Aorta (tissue), 5 donors: ENCODE measurements at places on chromosomes 6 and 20. TPM values are rescaled to one million over a fixed set of nuclear protein-coding genes. Genes with fewer than 3 reads are reported as not detected.

GRCh38 chr6:132076452-132076851, 125.3 kb upstream of the CCN2 start:
- DNase-seq = no peak

GRCh38 chr6:151445482-151445881, 6.4 kb downstream of the RMND1 start:
- no peak for DNase-seq

DNA sequence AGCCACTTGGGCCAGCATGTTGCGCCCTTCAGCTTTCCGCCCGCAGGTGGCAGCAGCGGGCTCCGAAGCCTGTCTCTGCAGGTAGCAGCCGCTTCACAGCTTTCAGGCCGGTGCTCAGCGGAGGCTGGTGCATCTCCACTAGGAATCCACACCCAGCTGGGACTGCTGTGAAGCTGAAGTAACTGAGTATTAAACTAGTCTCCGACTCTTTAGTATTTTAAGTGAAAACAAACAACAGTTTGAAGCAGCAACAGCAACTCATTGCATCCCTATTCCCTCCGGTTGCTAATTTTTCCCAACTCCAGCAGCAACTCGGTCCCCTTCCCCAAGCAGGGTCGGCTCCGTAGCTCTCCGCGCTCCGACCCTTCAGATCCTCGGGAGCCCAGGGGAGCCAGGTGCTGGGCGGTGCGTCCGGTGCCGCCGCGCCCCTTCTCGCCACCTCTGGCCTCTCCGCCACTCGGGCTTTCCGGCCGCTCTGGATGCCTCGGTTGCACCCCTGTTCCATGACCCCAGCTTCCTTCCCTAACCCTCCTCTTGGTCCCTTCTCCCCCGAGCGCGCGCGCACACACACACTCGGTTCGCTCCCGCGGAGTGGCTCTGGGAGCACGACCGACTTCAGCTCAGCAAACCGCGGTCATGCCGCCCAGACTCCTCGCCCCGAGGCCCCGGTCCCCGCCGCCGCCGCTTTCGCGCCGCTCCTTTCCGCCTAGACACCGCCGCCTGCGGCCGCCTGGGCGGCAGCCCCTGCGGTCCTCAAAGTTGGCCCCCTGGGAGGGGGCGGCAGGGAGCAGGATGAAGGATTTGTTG, 765 bp upstream of the NKAIN2 start:
- DNase-seq = peak; percentile 91

Gene BPIFB2
- not detected for total RNA-seq
